Small intestine (tissue), 16 donors: ENCODE measurements at places on chromosomes 1 and 21.

GRCh38 chr1:241424480-241424971 lies 67.5 kb upstream of the RGS7 start:
- no peak for DNase-seq

GRCh38 chr1:154896771-154897286 lies 26.7 kb upstream of the KCNN3 start:
- DNase-seq, result no peak

DNA sequence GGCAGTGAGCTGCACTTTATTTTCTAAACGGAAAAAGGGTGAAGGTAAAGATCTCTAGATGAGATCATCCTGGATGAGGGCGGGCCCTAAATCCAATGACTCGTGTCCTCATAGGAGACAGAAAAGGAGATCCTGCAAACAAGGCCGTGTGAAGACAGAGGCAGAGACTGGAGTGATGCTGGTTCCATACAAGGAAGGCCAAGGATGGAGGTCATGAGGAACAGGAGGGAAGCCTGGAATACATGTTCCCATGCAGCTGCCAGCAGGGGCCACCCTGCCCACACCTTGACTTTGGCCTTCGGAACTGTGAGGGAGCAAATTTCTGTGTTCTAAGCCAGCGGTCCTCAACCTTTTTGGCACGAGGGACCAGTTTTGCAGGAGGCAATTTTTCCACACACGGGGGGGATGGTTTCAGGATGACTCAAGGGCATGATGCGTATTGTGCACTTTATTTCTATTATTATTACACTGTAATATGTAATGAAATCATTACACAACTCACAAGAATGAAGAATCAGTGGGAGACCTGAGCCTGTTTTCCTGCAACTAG lies 94.3 kb downstream of the PSMG1 start:
- DNase-seq, result no peak

DNA sequence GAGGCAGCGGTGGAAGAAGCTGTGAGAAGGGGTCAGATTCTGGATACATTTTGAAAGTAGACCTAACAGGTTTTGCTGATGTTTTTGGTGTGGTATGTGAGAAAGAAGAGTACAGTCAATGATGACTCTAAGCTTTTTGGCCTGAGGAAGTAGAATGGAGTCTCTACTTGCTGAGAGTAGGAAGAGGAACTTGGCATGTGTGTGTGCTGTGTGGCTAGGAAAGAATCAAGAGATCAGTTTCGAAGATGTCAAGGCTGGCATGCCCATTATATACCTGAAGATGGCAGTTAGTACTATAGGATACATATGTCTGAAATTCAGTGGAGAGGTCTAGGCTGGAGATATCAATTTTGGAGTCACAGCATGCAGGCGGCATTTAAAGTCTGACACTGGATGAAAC lies 64.4 kb downstream of the MAB21L3 start:
- no peak for DNase-seq

DNA sequence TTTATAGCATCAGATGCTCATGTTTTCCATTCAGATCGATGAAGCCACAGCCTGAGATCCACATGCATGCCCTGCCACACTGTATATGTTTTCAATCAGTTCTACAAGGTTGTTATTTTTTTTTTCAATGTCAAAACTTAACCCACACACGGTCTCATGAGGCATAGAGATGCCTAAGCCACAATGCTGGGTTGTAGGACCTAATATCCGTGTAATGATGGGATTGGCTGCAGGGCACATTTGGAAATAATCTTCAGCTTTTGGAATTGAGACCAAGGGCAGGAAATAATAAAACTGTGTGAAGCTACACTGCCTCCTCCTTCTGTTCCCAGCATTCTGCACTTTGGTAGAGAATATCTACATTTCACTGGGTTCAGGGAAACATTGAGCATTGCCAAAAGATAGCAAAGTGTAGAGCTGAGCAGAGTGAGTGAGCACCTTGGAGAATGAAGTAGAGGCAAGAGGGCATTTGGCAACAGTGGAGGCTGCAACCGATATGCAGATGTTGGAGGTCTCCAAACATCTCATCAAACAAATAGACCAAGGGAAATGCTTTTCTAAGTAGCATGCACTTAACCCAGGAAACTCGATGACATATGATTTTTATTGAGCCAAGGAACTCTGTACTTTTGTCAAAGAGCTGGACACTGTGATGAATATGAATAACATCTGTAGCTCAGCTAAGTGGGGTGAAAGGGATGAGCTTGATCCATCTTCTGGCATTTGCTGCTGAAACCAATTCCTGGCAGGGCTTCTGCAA lies 176.7 kb downstream of the LYPLAL1 start:
- DNase-seq, result no peak

GRCh38 chr1:201617157-201617556 lies 78.2 kb downstream of the NAV1 start:
- no peak for DNase-seq

DNA sequence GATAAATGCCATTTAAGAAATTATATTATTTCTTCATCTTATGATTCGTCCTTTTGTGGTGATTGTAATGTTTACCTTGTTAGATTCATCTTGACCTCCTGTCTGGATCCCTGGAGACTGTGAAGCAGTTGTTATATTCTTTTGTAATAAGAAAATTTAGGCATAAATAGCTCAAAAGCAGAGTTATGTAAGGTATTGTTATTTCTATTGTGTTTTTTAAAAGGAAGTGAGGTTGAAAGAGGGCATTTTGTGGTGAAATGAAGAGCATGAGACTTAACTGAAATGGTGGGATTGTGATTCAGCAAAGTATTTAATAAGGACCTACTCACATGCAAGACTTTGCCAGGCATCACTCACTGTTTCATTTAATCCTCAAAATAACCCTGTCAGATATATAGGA lies 104.0 kb downstream of the PDE4B start:
- no peak for DNase-seq

DNA sequence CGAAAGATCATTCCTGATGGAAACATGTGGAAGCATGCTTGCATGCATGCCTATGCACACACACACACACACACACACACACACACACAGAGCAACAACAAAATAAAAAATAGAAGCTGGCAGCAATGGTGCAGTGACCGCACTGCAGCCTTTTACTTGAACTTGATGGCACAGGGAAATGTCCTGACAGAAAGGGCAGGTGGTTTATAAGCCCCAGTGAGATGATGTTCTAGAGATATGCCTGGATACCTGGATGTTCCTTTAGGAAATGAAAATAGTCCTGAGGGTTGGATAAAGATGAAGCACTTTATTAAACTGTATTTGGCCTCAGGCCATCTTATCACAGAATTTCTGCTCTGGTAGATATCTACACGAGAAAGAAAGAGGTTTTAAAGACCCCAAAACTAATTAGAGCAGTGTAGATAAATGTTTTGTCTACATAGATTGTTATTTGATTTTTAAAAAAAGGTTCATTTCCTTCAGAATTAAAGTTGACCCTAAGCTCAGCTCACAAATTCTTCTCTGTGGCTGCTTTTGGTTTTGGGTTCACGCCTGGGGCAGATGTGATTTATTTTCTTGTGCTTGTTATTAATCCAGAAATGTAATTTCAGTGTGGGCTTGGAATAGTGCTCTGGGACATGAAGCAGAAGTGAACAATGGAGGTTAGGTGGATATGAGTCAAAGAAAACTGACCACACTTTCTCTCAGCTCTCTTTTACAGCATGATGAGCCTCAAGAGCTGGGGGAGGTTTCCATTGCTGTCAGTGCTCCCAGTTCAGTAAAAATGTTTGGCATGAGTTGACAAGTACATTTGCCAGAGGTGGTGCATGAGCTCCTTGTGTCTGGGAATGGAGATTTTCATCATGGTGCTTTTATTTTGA lies 22.9 kb downstream of the ADAM30 start:
- no peak for DNase-seq

- no peak for DNase-seq
Observed at GRCh38 chr1:57586842-57587241, 163.0 kb upstream of the DAB1 start.

DNA sequence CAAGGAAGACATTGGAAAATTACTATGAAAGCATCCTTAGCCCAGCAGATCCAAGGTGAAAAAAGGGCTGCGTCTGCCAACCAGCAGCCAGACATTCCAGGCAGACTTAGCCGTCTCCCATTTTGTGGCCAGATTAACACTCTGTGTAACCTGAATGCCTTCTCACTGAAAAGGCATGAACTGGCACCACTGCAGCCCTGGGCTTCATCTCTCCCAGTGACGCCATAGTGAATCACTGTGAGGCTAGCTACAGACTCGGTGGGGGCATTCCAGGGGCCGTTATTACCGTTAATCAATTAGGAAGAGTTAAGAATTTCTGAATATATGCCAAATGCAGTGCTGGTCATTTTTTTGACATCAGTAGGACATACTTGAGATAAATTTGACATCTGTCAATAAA lies 627.4 kb downstream of the LMO4 start:
- DNase-seq, result no peak

GRCh38 chr1:24720152-24720551 lies 25.1 kb upstream of the CLIC4 start:
- DNase-seq, result peak; percentile 2

DNA sequence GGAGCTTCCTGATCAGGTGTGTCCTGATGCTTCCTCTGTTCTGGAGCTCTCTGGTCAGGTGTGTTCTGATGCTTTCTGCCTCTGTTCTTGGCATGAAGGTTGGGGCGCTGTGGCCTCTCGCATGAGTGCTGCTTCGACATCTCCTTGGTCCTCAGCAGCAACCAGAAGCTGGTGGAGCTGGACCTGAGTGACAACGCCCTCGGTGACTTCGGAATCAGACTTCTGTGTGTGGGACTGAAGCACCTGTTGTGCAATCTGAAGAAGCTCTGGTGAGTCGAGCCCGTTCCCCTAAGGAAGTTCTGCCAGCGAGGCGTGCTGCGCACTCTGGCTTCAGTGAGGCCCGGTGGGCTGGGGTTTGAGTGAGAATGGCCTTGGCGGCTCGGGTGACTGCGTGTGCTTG lies 18.0 kb downstream of the NLRP3 start:
- DNase-seq, result no peak

DNA sequence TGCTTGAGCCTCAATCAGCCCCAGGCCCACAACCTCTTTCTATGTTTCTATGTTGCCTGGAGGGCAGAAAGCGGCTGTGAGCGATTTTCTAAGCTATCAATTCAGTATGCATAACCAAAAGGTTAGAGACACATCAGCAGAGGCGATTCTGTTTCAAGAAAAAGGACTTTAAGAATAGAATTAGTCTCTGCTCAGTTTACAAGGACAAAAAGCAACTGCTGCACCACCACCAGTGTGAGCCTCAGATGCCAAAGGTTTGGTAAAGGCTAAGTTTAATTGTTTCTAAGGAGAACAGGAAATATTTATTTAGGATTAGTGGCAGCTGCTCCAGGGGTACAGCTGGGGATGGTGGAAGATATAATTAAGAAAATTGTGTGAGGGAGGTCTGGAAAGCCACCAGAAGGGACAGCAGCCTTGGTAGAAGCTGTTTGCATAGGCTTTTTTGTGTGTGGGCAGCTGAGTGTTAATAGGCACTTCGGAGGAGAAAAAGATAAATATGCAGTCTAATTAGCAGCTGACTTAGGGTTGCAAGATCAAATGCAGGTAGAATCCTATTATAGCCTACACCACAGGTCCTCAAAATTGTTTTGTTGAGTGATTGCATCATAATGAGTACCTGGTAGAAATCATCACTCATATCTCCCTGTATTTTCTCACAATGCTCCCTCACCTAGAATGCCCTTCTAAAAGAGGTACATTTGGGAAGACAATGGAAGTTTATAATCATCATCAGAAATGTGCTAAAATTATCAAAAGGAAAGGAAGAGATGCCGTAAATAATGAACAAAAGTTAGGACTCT lies 35.8 kb downstream of the ZC3H11B start:
- no peak for DNase-seq

DNA sequence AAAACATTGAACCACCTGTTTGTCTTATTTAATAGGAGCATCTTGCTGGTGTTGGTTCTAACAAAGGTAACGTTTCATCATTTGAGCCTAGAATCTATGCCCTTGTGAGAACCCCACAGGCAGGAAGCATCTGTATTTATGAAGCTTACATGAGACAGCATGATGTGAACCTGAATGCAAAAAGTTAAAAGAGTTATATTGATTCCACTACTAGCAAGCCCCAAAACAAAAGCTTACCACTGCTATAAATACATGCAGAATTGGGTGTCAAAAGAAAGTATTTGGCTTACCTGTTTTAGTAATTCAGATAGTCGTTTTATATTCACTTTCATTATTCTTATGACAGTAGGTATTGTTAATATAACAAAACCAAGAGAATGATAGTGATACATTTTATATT lies 301.2 kb upstream of the ADGRL2 start:
- no peak for DNase-seq

DNA sequence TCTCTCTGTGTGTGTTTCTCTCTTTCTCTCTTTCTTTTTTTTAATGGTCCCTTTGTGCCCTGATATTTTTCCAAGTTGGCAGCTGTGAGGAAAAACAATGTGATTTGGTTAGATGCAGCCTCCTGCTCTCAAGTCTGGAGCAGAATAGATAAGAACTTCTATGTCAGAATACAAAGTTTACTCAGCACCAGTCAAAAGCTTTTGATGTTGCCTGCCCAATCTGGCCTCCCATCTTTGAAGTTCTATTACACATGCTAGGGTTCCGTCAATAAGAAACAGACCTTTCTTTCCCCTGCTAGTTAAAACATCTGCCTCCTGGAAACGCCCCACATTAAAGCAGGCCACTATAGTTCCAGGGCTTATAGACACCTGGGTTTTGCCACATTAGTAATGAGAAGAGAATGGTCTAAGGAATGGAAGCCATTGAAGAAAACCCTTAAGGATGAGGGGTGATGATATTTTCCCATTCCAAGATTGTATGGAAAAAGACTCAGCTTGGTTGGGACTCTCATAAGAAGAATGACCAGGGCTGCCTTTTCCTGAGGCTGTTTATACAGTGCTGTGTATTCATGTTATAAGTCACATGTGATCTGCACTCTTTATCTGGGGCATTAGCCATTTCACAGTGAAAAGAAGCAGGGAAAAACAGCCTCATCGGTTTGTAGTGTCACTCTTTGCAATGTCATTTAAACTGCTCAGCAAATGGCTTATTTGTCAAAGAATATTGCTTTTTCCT lies 414.7 kb upstream of the PROX1 start:
- DNase-seq, result peak; percentile 62

DNA sequence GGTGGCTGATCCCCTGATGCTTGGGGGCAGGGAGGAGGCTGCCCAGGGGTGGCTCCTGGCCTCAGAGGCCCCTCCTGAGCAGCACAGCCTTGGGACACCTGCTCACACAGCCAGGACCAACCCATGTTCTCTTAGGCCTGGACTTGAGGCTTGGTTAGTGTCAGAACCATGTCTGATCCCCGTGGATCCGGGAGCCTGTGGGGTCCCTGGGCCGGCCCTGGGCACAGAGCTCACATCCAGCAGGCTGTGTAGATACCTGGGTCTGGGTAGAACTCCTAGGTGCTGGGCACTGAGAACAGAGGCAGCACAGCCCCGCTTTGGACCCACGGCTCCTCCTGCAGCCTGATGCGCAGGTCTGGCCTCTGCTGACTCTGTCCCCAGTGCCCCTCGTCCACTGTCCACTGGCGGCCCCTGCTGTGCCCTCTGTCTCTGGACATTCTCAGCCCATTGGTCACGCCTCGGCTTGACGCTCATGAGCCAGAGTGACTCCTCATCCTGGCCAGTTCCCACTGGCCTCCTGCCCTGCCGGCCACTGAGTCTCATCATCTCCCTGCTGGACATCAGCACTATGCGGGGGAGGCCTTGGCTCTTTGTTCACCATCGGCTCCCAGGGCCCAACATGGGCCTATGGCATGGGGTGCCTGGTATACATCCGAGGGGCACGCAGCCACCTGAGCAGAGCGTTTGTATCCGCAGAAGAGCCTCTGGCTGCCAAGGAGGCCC lies 70.2 kb downstream of the TRIM11 start:
- DNase-seq, result no peak

GRCh38 chr1:44038876-44039657 lies 7.8 kb upstream of the SLC6A9 start:
- DNase-seq, result no peak
